Sigmoid colon (tissue), 7 donors: ENCODE measurements at places on chromosomes 6 and 20. TPM values are rescaled to one million over a fixed set of nuclear protein-coding genes. Genes with fewer than 3 reads are reported as not detected.
A peak's percentile ranks its signal among the peaks of the same experiment; 100 is the strongest.

Gene COX4I2
- total RNA-seq = not detected

DNA sequence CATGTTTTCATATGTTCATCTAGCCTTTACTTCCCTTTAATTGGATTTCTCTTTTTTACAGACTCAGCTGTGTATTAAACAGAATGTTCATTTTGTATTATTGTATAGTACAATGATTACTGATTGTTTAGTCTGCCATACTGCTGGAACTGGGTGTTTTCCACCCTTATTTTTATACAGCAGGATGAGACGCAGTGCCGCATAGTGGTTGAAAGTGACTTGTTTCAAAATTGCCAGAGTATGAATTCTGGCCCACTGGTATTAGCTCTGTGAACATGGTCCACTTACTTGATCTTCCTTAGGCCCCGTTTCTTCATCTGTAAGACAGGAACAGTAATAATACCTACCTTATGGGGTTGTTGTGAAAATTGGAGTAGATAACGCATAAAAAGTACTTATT, 22.1 kb downstream of the AFDN start:
- DNase-seq = no peak

- no peak for DNase-seq
Observed at GRCh38 chr20:46427384-46427783, 21.0 kb upstream of the ELMO2 start.

DNA sequence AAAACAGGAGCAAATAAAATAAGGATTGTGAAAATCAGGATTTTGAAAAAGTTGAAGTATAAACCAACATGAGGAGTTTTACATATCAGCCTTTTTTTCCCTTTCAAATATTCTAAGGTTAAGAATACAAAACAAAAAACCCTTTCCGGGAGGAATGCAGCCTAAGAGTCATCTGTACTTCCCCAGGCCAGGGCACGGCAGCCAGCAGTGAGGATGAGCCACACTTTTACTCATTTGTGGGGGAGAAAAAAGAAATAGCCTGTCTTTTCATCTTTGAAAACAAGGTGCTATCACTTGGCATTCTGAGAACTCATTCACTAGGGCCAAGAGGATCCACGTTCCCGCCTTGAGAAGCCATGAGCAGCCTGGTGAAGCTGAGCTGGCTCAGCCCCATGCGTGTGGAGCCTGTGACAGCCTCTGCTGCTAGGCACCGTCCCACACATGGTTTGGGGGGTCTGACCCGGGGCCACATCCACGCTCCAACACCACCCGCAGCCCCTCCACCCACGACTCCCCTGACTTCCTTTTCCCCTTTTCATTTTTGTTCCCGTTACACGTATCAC, 11.2 kb downstream of the SLC22A1 start:
- DNase-seq = no peak

Gene PRPH2
- 0.71 TPM for total RNA-seq

GRCh38 chr6:42088101-42088591, 37.8 kb downstream of the TAF8 start:
- DNase-seq = no peak

GRCh38 chr6:38567436-38567835, 72.3 kb downstream of the BTBD9 start:
- DNase-seq = peak; percentile 89

- peak; percentile 51 for DNase-seq
Observed at GRCh38 chr6:3290149-3290930, 31.6 kb downstream of the PSMG4 start.

DNA sequence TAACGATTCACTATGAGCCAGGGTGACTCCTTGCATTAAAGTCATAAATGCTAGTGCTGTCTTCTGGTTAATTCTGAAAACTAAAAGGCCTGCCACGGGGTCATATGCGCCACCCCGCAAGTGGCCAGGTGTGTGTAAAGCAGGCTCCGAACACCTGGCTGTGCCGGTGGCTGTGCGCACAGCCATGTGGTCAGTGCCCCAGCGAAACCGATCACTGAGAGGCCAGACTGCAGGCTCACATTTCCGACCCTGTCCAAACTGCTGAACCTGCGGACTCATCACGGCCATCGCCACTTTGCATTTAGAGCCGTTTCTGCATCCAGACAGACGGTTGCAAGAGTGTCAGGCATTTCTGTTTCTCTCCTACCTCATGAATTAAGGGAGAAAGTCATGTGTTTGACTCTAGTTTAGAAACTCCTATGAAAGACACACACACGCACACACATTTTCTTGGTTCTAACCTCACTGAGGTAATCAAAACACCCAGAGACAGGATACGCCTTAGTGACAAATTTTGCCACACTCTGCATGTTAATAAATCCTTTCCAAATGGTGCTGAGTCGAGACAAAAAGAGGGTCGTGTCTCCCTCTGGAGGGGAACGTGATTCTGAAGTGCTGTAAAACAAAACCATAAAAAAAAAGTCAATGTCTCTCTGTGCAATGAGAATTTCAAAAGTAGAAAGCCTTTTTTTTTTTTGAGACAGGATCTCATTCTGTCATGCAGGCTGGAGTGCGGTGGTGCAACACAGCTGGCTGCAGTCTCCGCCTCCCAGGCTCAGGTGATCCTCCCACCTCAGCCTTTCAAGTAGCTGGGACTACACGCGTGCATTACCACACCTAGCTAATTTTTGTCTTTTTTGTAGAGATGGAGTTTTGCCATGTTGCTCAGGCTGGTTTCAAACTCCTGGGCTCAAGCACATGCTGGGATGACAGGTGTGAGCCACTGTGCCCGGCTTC, 31.0 kb upstream of the TCFL5 start:
- no peak for DNase-seq

GRCh38 chr20:16216227-16216913, 356.9 kb downstream of the KIF16B start:
- no peak for DNase-seq

- peak; percentile 34 for DNase-seq
Observed at GRCh38 chr6:68194846-68195478, 440.1 kb upstream of the ADGRB3 start.

DNA sequence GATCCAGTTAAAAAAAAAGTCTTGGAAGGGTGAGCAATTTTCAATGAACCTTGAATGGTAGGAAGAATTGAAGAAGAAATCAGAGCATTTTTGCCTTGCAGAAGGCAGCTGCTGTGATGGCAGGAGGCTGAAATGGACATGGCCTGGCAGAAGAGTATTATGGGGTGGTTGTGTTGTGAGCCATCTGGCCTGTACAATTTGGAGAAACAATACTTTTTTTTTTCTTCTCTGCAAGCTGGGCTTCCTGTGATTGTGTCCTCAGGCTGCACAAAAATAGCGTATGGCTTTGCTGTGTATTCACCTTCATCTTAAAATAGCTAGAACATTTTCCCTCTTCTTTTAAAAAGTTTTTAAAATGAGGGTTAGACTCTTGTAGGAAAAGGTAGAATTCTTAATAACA, 21.4 kb downstream of the SYCP2L start:
- no peak for DNase-seq

Gene CLDN20
- not detected for total RNA-seq

GRCh38 chr6:21198032-21198640, 395.4 kb upstream of the SOX4 start:
- no peak for DNase-seq

Gene ADGRG6
- total RNA-seq = 12.6 TPM

GRCh38 chr20:753897-754635, 14.2 kb downstream of the SLC52A3 start:
- no peak for DNase-seq

DNA sequence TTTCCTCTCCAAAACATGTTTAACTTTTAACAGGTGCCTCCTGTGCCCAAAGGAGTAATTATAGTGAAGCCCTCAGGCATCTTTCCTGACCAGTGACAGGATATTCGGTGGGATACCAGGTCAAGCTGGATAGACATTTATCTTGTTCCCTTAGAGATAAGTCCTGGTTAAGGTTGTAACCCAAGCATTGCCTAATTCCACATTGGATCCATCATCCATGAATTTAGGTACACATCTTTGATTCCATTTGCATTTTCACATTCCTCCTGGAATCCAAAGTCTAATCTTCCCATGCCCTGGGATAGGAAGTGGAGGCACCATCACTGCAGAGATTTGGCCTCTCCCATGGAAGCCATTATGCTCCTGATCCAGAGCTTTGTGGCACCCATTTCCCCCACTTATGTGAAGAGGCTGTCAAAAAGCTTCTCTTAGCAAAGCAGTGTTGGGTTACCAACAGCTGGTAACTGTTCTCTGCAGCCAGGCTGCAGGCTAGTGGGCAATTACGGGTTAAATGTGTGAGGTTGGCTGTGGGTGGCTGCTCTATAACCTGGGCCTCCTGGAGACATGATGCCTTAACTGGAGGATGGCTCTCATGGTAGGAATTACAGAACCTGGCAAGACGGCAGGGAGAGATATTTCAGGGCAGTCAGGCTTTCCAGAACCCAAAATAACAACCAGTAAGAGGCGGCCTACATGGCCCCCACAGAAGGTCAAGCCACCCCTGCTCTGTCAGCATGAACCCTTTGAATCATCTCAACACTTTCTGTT, 96.9 kb upstream of the VGLL2 start:
- no peak for DNase-seq

Gene SNAI1
- 1.8 TPM for total RNA-seq

GRCh38 chr6:34897716-34898115, 8.7 kb downstream of the ANKS1A start:
- DNase-seq = no peak

DNA sequence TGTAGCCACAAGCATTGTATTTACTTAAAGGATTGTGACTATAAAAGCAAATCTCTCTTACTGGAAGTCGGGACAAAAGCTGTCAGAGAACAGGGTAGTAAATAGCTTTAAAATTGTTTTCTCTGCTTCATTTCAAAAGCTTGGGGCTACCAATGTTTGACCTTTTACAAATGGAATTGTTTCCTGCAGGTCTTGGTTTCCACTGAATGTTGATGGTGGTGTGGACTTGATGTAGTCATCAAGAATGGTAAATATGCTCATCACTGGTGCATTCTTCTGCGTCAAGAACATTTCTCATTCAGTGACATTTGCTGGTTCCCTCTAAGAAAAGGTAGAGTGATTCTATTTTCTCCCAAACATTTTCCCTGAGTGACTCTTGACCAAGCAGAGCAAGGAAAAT, 435.4 kb upstream of the KHDRBS2 start:
- DNase-seq = no peak

GRCh38 chr6:122014961-122015360, 384.5 kb upstream of the HSF2 start:
- no peak for DNase-seq
